Fibroblast of villous mesenchyme (primary cell): ENCODE measurements at places on chromosomes 5 and 9. TPM values are rescaled to one million over a fixed set of nuclear protein-coding genes. Genes with fewer than 3 reads are reported as not detected.

Gene SIT1
- under 0.01 TPM in 1 of 2 replicates, not detected in the other for total RNA-seq

Gene PCDHB10
- under 0.01 and 0.32 TPM in 2 replicates for total RNA-seq

GRCh38 chr5:95759005-95759404 is 27.9 kb downstream of the RHOBTB3 start:
- no peak for DNase-seq

Gene PCDHGA9
- 4.7 and 5.2 TPM in 2 replicates for total RNA-seq

DNA sequence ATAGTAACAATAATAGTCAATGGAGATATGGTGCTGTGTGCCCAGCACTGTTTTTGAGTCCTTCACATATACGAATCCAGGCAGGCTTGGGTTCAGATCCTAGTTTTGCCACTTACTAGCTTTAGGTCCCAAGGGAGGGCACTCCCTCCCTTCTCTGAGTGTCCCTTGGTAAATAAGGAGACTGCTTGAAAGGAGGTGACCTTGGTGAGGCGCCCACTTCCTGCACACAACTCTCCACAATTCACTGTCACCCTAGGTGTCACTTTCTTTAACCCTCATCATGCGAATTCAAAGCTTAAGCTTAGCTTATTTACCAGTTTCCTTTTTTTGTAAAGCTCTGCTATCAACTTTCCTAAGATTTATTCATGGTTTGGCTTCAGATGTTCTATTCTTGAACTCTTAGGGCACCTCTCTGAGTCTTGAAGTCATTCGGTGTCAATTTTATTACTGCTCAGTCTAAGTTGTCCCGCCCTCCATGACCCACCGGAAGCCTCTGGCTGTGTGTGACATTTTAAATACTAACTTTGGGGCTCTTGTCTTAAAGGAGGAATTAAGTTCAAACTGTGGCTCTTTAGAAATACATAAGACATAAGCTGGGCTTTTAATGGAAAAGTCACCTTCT is 170.7 kb upstream of the ZNF618 start:
- no peak for DNase-seq

GRCh38 chr5:177593511-177593910 is 1.5 kb downstream of the TMED9 start:
- no peak for DNase-seq
